Karpas-422 (cell line): ENCODE measurements at places on chromosomes 7 and 10. TPM values are rescaled to one million over a fixed set of nuclear protein-coding genes. Genes with fewer than 3 reads are reported as not detected.

Gene ADCY1
- not detected in 2 replicates for total RNA-seq

GRCh38 chr10:5365928-5366327 lies 1.2 kb downstream of the UCN3 start:
- H3K27ac ChIP-seq, result no peak overlapping the region
- H3K4me3 ChIP-seq, result no peak overlapping the region
- no peaks in the 10 kb centered on the region for H3K36me3 ChIP-seq
- no peaks in the 10 kb centered on the region for H3K4me1 ChIP-seq

Gene ARMC10
- 31.5 and 65.6 TPM in 2 replicates for total RNA-seq

Gene SHH
- total RNA-seq, result not detected in 2 replicates

Gene DNAJB6
- 34.1 and 54.5 TPM in 2 replicates for total RNA-seq

GRCh38 chr10:113506476-113506875 lies 46.4 kb upstream of the HABP2 start:
- DNase-seq, result no peak
- no peak overlapping the region for H3K4me3 ChIP-seq
- H3K27ac ChIP-seq, result no peak overlapping the region
- no peaks in the 10 kb centered on the region for H3K27me3 ChIP-seq

DNA sequence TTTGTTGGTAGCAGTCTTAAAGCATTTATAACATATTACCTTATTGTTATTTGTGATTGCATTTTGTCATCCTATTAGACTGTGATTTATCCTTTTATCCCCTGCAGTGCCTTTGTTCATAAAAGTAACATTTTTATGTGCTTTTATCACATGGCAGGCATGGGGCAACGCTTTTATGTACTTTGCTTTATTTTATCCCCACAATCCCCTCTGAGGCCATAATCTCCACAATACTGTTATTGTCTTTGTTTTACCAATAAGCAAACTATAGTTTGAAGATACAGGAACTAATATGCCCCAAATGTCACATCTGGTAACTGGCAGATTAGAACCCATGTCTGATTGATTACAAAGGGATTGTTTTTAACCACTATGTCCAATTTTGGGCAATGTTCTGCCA lies 613.5 kb downstream of the REEP3 start:
- no peak overlapping the region for H3K4me3 ChIP-seq
- no peak for DNase-seq
- no peaks in the 10 kb centered on the region for H3K27me3 ChIP-seq
- H3K36me3 ChIP-seq, result no peaks in the 10 kb centered on the region

DNA sequence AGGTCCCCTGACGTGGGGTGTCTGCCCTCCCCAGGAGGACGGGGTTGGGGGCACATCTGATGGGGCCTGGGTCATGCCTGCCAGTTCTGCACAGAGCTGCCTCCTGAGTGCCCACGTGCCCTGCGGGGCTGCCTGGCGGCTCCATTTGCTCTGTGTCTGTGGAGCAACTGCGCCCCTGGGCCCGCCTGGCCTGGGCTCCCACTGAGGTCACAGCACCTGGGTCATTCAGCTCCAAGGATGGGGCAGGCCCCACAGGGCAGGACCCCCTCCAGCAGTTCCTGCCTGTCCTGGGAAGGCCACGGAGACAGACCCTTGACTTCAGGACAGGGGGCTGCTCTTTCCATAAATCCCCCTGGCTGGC lies 590.6 kb downstream of the PTPRN2 start:
- no peaks in the 10 kb centered on the region for H3K36me3 ChIP-seq
- no peaks in the 10 kb centered on the region for H3K27me3 ChIP-seq
- H3K4me3 ChIP-seq, result no peak overlapping the region
- DNase-seq, result no peak
- no peaks in the 10 kb centered on the region for H3K4me1 ChIP-seq

Gene FAM25G
- total RNA-seq, result not detected in 2 replicates

GRCh38 chr7:112248598-112248997 lies 42.1 kb downstream of the ZNF277 start:
- no peaks in the 10 kb centered on the region for H3K4me1 ChIP-seq
- H3K36me3 ChIP-seq, result no peaks in the 10 kb centered on the region
- no peak overlapping the region for H3K4me3 ChIP-seq

- H3K27ac ChIP-seq, result no peak overlapping the region
- H3K4me3 ChIP-seq, result no peak overlapping the region
- H3K27me3 ChIP-seq, result no peaks in the 10 kb centered on the region
- H3K4me1 ChIP-seq, result peaks cover 33% of the 10 kb centered on the region
Measured at GRCh38 chr7:29248713-29249382, 54.3 kb downstream of the CHN2 start.

DNA sequence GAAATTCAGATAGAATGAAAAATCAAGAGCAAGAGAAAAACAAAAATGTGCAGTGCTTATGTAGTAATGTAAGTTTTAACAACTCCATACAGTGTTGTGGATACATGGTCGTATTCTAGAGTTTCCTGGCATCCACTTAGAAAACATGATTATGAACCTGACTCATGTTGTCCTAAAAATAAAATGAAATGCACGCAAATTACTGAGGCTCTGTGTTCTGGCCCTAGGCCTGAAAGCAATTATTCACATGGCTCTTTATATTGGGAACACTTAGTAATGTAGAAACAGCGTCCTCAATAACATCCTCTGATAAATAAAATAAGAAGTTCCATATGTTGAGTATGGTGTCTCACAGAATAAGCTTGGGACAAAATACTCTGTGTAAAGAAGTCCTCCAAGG lies 200.2 kb upstream of the SEMA3E start:
- DNase-seq, result no peak
- no peak overlapping the region for H3K27ac ChIP-seq
- no peaks in the 10 kb centered on the region for H3K27me3 ChIP-seq
- no peaks in the 10 kb centered on the region for H3K4me1 ChIP-seq
- H3K4me3 ChIP-seq, result no peak overlapping the region

GRCh38 chr7:26500749-26501352 lies 209.2 kb downstream of the SNX10 start:
- no peak overlapping the region for H3K4me3 ChIP-seq
- no peaks in the 10 kb centered on the region for H3K36me3 ChIP-seq
- H3K27ac ChIP-seq, result no peak overlapping the region
- no peaks in the 10 kb centered on the region for H3K27me3 ChIP-seq

- H3K27me3 ChIP-seq, result no peaks in the 10 kb centered on the region
- H3K27ac ChIP-seq, result no peak overlapping the region
- H3K4me3 ChIP-seq, result no peak overlapping the region
Measured at GRCh38 chr7:30853576-30853975, 58.1 kb upstream of the AQP1 start.

Gene BLNK
- 51.7 and 99.1 TPM in 2 replicates for total RNA-seq

Gene ZNF503
- total RNA-seq, result 0.04 TPM in 1 of 2 replicates, not detected in the other

GRCh38 chr10:84660450-84661159 lies 332.2 kb downstream of the CCSER2 start:
- no peak for DNase-seq
- no peaks in the 10 kb centered on the region for H3K4me1 ChIP-seq
- H3K27me3 ChIP-seq, result no peaks in the 10 kb centered on the region

GRCh38 chr10:123154711-123155505 lies 706 bp downstream of the BUB3 start:
- peak overlapping the region; percentile 82 for H3K4me3 ChIP-seq
- peak; percentile 84 for DNase-seq
- peaks cover 46% of the 10 kb centered on the region for H3K4me1 ChIP-seq
- peak overlapping the region; percentile 87 for H3K27ac ChIP-seq
- peaks cover 47% of the 10 kb centered on the region for H3K36me3 ChIP-seq
- no peaks in the 10 kb centered on the region for H3K27me3 ChIP-seq

GRCh38 chr7:47188653-47189315 lies 393.1 kb downstream of the TNS3 start:
- no peaks in the 10 kb centered on the region for H3K27me3 ChIP-seq
- H3K36me3 ChIP-seq, result no peaks in the 10 kb centered on the region
- no peak for DNase-seq
- H3K27ac ChIP-seq, result no peak overlapping the region
- peaks cover 18% of the 10 kb centered on the region for H3K4me1 ChIP-seq
- H3K4me3 ChIP-seq, result no peak overlapping the region

- H3K4me1 ChIP-seq, result peaks cover 82% of the 10 kb centered on the region
- peak overlapping the region; percentile 96 for H3K27ac ChIP-seq
- H3K27me3 ChIP-seq, result no peaks in the 10 kb centered on the region
- peaks cover 13% of the 10 kb centered on the region; the same call in 1 of the 2 replicates for H3K36me3 ChIP-seq
Measured at GRCh38 chr7:30330134-30331111, 46.0 kb downstream of the ZNRF2 start.

- peak within 1 kb of the TSS; percentile 69 for H3K4me3 ChIP-seq
- peak within 1 kb of the TSS; percentile 75 for H3K27ac ChIP-seq
- H3K27me3 ChIP-seq, result no peaks in the 10 kb centered on the region
- H3K4me1 ChIP-seq, result peaks cover 52% of the 10 kb centered on the region
Measured at GRCh38 chr7:27156508-27156898, at the start of gene HOXA7. TSS of gene HOXA7 (minus strand) at chr7:27156675. CDS start at chr7:27156545, 130 bp downstream.

- no peaks in the 10 kb centered on the region for H3K4me1 ChIP-seq
- no peak overlapping the region for H3K4me3 ChIP-seq
- DNase-seq, result no peak
- H3K27me3 ChIP-seq, result no peaks in the 10 kb centered on the region; the same call in 1 of the 2 replicates
Measured at GRCh38 chr7:65454469-65454868, 80.8 kb downstream of the ZNF92 start.

DNA sequence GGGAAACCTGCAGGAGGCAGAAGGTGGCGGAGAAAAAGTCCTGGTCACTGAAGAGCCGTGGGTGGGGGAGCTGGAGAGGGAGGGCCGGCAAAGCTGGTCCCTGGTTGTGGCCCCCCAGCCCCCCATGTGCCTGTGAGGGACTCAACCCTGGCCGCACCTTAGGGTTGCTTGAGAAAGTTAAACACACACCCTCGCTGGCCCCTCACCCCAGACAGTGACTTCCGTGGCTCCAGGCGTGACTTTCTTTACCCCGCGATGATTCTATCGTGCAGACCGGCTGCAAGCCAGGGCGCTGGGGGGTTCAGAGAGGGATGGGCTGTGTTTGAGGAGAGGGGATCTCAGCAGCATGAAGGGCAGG lies 447.6 kb upstream of the FOXK1 start:
- no peak for DNase-seq
- H3K27ac ChIP-seq, result no peak overlapping the region
- no peaks in the 10 kb centered on the region for H3K36me3 ChIP-seq

- no peaks in the 10 kb centered on the region for H3K36me3 ChIP-seq
- no peaks in the 10 kb centered on the region for H3K4me1 ChIP-seq
- peak; percentile 72 for DNase-seq
Measured at GRCh38 chr10:127117125-127117524, 79.3 kb downstream of the INSYN2A start.

Gene SSC4D
- not detected in 2 replicates for total RNA-seq

Gene SERPINE1
- total RNA-seq, result not detected in 2 replicates

Gene MAGI2
- 0.40 and 0.93 TPM in 2 replicates for total RNA-seq

GRCh38 chr10:106992055-106992454 lies 172.5 kb downstream of the SORCS1 start:
- H3K4me1 ChIP-seq, result no peaks in the 10 kb centered on the region
- no peak overlapping the region for H3K4me3 ChIP-seq
- H3K27ac ChIP-seq, result no peak overlapping the region
- no peaks in the 10 kb centered on the region for H3K36me3 ChIP-seq

- no peak overlapping the region for H3K4me3 ChIP-seq
- H3K27me3 ChIP-seq, result no peaks in the 10 kb centered on the region
- no peaks in the 10 kb centered on the region for H3K36me3 ChIP-seq
- H3K4me1 ChIP-seq, result no peaks in the 10 kb centered on the region
Measured at GRCh38 chr10:42941790-42942189, 135.1 kb upstream of the RET start.

GRCh38 chr7:45190406-45191165 lies 33.0 kb downstream of the RAMP3 start:
- H3K27me3 ChIP-seq, result no peaks in the 10 kb centered on the region
- no peaks in the 10 kb centered on the region for H3K36me3 ChIP-seq
- no peak for DNase-seq
- no peaks in the 10 kb centered on the region for H3K4me1 ChIP-seq
